ENCODE measurements at places on chromosomes 6 and 20. TPM values are rescaled to one million over a fixed set of nuclear protein-coding genes. Genes with fewer than 3 reads are reported as not detected.

GRCh38 chr6:86848986-86849385 is 88.3 kb upstream of the HTR1E start:
- DNase-seq: no peak
- H3K4me3 ChIP-seq: no peak overlapping the region
- H3K27ac ChIP-seq: no peak overlapping the region
- H3K36me3 ChIP-seq: no peaks in the 10 kb centered on the region
- no peaks in the 10 kb centered on the region for H3K27me3 ChIP-seq
- H3K4me1 ChIP-seq: no peaks in the 10 kb centered on the region

- no peak overlapping the region for H3K27ac ChIP-seq
- peaks cover 23% of the 10 kb centered on the region for H3K36me3 ChIP-seq
- peaks cover 25% of the 10 kb centered on the region for H3K4me1 ChIP-seq
Measured at GRCh38 chr6:15485936-15486335, 176.9 kb downstream of the DTNBP1 start.

- H3K27me3 ChIP-seq: peaks cover 16% of the 10 kb centered on the region
- H3K36me3 ChIP-seq: no peaks in the 10 kb centered on the region
- no peak for DNase-seq
- no peak overlapping the region for H3K4me3 ChIP-seq
- H3K27ac ChIP-seq: no peak overlapping the region
Measured at GRCh38 chr6:28446818-28447511, 3.7 kb upstream of the ZSCAN23 start.

GRCh38 chr6:158782432-158783166 is 36.6 kb downstream of the EZR start:
- H3K27me3 ChIP-seq: no peaks in the 10 kb centered on the region
- DNase-seq: peak; percentile 10
- H3K4me1 ChIP-seq: no peaks in the 10 kb centered on the region

- no peaks in the 10 kb centered on the region for H3K4me1 ChIP-seq
- DNase-seq: no peak
- H3K36me3 ChIP-seq: no peaks in the 10 kb centered on the region
- no peak overlapping the region for H3K27ac ChIP-seq
Measured at GRCh38 chr6:35808688-35809087, 3.5 kb downstream of the LHFPL5 start.

DNA sequence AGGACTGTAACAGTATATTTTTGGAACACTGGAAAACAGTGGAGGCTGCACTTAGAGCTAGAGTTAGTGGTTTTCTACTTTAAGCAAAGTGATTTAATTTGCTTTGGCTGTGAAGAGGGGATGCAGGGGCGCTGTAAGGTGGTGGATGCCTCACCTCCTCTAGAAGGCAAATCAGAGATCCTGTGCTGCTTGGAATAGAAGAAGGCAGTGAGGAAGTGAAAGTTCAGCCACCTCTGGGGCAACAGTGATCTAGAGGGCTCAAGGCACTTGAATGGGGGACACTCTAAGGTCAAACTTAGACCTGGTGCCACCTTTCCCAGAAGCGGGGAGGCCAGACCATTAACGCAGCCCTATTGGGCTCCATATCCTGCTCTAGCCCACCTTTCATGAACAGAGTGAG is 19.0 kb upstream of the SNRPB2 start:
- H3K36me3 ChIP-seq: no peaks in the 10 kb centered on the region
- DNase-seq: no peak
- H3K4me1 ChIP-seq: no peaks in the 10 kb centered on the region
- no peaks in the 10 kb centered on the region for H3K27me3 ChIP-seq

- no peak for DNase-seq
- no peaks in the 10 kb centered on the region for H3K4me1 ChIP-seq
- H3K36me3 ChIP-seq: no peaks in the 10 kb centered on the region
- no peak overlapping the region for H3K4me3 ChIP-seq
- peak overlapping the region; percentile 15 for H3K27ac ChIP-seq
Measured at GRCh38 chr20:62900692-62901584, 25.4 kb downstream of the DIDO1 start.

DNA sequence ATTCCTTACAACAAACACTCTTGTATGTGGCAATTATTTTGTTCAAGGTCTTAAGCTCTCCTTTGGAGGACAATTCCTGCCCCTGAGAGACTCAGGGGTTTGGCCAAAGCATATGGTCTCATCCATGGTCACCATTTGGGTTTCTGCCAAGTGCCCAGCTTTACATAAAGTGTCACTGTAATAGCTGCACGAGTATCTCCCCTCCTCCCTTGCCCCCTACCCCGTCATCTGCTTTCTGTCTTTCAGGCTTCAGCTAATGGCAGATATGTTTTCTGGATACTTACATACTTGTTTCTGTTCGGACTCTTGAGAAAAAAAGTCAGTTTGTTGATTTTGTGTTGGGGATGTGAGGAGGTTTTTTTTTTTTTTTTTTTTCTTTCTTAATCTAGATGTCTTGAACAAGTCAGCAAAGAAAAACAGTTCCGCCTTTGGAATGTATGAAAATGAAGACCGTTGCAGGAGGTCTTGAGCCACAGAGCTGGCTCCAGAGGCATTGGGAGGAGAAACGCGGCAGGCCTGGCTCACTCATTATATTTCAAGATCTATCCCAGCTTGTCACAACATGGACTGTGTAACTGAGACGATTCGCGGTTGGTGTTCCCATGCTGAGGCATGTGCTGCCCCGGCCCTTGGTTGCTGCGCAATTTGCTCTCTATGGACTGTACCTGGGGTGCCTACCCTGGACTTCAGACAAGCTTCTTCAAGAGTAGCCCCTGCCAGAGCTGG is 32.6 kb upstream of the STX16 start:
- no peak for DNase-seq
- no peaks in the 10 kb centered on the region for H3K4me1 ChIP-seq
- no peak overlapping the region for H3K27ac ChIP-seq
- H3K4me3 ChIP-seq: no peak overlapping the region

DNA sequence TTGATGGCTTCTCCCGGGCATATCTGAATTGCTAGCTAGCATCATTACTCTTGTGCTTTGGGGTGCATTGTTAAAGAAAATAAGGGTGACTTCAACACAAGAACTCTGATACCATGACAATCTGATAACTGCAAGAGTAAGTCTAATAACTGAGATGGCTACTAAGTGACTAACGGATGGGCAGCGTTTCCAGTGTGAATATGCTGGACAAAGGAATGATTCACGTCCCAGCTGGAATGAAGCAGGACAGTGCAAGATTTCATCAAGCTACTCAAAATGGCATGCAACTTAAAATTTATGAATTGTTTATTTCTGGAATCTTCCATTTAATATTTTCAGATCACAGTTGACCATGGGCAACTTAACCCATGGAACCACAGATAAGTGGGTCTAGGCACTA is 31.7 kb downstream of the MOXD1 start:
- no peak overlapping the region for H3K4me3 ChIP-seq
- no peak overlapping the region for H3K27ac ChIP-seq
- no peaks in the 10 kb centered on the region for H3K27me3 ChIP-seq
- H3K4me1 ChIP-seq: peaks cover 22% of the 10 kb centered on the region

DNA sequence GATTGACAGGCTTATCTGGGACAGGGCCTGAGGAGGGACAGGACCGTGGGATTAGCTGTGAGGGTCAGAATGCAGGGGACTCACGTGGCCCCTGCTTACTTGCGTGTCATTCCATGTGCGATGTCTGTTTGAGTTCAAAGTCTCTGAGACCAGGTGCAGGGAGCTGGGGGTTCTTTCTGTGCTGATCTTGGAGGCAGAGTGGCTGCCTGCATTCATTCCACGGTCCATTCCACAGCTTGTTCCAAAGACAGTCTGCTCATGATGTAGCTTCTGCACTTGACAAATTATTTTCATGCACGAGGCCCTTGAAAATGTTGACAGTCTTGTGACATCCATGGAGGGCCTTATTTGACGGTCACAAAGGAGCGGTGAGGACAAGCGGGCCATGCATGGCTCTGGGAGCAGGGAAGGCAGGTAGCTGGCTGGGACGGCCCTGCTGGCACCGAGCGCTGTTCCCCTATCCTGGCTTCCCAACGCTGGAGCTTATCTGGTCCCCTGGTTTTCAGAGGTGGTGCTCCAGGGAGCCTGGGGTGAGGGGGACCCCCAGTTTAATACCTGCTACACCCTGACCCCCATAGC is 156.3 kb upstream of the RNF24 start:
- H3K4me1 ChIP-seq: peaks cover 14% of the 10 kb centered on the region
- no peak for DNase-seq
- H3K4me3 ChIP-seq: no peak overlapping the region
- no peaks in the 10 kb centered on the region for H3K27me3 ChIP-seq
- H3K27ac ChIP-seq: peak overlapping the region; percentile 51

- H3K36me3 ChIP-seq: no peaks in the 10 kb centered on the region
- DNase-seq: no peak
- H3K4me3 ChIP-seq: no peak overlapping the region
- H3K4me1 ChIP-seq: no peaks in the 10 kb centered on the region
- no peak overlapping the region for H3K27ac ChIP-seq
- H3K27me3 ChIP-seq: peaks cover 9% of the 10 kb centered on the region
Measured at GRCh38 chr6:1406306-1407072, 17.1 kb downstream of the FOXF2 start.

GRCh38 chr6:144624716-144625115 is 339.6 kb downstream of the UTRN start:
- no peaks in the 10 kb centered on the region for H3K4me1 ChIP-seq
- no peak for DNase-seq
- H3K4me3 ChIP-seq: no peak overlapping the region
- no peaks in the 10 kb centered on the region for H3K36me3 ChIP-seq
- no peak overlapping the region for H3K27ac ChIP-seq

GRCh38 chr6:143515061-143515760 is 3.7 kb upstream of the FUCA2 start:
- no peak overlapping the region for H3K4me3 ChIP-seq
- no peak overlapping the region for H3K27ac ChIP-seq
- no peaks in the 10 kb centered on the region for H3K27me3 ChIP-seq

DNA sequence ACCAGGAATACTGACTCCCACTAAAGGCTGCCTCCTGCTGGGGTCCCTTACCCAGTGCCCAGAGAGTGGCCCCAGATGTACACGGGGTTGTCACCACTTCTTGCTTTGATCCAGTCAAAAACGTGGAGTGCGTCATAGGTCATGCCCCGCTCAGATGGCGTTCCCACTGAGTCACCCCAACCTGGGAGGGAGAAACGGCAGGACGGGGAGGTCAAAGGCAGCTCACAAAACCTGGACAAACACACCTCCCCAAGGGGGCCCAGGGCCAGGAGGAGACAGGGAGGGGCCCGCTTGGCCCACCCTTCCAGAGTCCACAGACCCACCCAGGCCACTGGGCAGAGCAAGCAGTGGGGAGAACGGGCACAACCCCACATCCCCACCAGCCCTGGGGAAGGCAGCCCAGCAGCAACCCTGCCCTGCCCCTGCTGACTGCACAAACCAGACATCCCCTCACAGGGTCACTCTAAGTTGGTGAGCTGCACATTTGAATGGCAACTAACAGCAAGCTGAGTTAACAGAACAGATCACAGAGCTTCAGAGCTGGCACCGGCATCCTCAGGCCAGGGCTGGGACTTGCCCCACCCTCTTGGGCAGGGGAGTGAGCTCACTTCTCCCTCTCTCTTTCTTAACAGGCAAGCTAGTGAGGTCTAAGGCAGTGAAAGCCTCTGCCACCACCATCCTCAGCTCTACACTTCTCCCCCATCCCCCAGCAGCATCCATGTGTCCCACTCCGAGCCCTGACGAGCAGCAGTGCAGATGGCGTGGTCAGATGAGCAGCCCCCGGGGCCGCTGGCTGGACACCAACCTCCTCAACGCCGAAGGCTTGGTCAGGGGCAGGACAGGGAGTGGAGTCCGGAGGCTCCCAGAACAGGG is 61.7 kb downstream of the PYGB start:
- no peaks in the 10 kb centered on the region for H3K36me3 ChIP-seq
- no peaks in the 10 kb centered on the region for H3K27me3 ChIP-seq
- peaks cover 26% of the 10 kb centered on the region for H3K4me1 ChIP-seq

GRCh38 chr6:129920103-129920798 is 59.1 kb upstream of the TMEM244 start:
- H3K27me3 ChIP-seq: no peaks in the 10 kb centered on the region
- no peak overlapping the region for H3K27ac ChIP-seq
- no peaks in the 10 kb centered on the region for H3K4me1 ChIP-seq
- H3K36me3 ChIP-seq: no peaks in the 10 kb centered on the region
- DNase-seq: no peak

DNA sequence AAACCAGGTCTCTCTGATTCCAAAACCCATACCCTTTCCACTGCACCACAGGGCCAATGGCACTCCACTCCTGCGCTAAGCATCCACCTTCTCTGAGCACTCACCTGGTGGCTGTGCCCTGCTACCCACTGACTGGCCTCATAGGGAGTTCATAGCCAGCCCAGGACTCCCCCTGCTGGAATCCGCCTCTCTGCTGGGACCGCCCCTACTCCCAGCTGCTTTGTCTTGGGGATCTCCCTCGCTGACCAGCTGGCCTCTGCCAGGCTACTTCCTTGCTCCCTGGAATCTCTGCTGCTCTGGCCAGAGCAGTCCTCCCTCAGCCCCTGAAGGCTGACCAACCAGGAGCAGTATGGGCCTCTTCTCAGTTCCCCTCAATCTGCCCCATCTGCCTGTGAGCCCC is 129.7 kb downstream of the FAXC start:
- DNase-seq: no peak
- H3K4me3 ChIP-seq: no peak overlapping the region
- H3K27me3 ChIP-seq: no peaks in the 10 kb centered on the region
- H3K4me1 ChIP-seq: no peaks in the 10 kb centered on the region

DNA sequence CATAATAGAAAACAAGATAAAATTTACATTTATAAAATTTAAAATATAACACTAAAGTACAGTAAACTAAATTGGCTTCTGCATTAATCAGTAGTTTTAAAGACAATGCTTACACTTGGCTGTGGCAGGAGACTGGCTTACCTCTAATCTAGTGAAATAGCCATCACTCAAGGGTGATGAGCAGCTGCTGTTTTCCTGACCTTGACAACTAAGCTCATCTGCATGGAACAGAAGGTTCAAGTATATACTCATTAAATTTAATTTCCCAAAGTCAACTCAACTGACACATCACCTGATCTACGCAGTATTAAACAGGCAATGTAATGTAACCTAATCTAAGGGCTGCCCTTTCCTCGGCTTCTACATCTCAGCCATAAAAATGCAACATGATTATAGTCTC is 14.5 kb downstream of the TMX4 start:
- no peak overlapping the region for H3K4me3 ChIP-seq
- no peaks in the 10 kb centered on the region for H3K4me1 ChIP-seq

Gene MUC22
- not detected for polyA plus RNA-seq

Gene PDYN
- not detected for polyA plus RNA-seq

Gene CAP2
- polyA plus RNA-seq: 8.8 TPM

Gene CNR1
- polyA plus RNA-seq: 11.3 TPM

Gene LRP11
- polyA plus RNA-seq: 9.7 TPM

Gene MAP7
- 31.6 TPM for polyA plus RNA-seq

Gene GABRR2
- 0.42 TPM for polyA plus RNA-seq

Gene IBTK
- 74.8 TPM for polyA plus RNA-seq

Gene AGER
- polyA plus RNA-seq: 18.1 TPM

Gene PEDS1
- polyA plus RNA-seq: 30.2 TPM

Gene CALHM4
- polyA plus RNA-seq: not detected

All from adrenal gland (tissue), 19 donors.